Daoy (cell line): ENCODE measurements at places on chromosomes 16 and 17.

GRCh38 chr16:83532634-83533033 is 275.1 kb upstream of the HSBP1 start:
- no peak for DNase-seq

DNA sequence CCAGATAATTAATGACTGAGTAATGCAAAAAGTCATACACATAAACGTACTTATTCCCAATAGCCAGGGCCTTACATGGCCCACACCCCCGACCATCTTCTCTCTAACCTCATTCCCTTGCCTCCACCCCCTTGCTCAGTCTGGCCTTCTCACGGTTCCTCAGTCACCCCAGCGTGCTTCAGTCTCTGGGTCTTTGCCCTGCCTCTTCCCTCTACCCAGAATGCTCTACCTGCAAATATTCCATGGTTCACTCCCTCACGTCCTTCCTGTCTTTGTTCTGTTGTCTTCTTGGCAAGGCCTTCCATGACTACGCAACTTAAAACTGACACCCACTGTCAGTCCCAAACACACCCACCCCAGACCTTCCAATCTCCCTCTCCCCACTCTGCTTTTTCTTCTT is 468.3 kb downstream of the GRIN2A start:
- DNase-seq, result no peak

- DNase-seq, result peak; percentile 78
These were observed 957.6 kb upstream of the SOX9 start for GRCh38 chr17:71163121-71163812.

DNA sequence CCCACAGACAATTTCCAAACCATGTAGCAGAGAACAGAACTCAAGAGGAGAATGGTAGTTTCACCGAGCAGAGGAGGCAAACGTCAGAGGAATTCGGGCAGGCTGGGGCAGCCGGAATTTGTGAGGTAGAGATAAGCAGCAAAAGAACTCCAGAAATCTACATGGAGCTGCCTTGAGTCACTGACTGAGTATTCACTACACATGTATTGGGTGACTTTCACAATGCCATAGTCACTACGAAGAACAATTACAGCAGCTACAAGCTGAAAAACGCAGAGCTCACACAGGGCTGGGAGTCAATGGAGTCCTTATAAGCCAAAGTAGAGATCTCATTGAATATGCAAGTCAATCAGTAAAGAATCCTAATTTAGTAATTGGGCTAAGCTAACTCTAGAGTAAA is 13.4 kb downstream of the CMC2 start:
- peak; percentile 77 for DNase-seq

DNA sequence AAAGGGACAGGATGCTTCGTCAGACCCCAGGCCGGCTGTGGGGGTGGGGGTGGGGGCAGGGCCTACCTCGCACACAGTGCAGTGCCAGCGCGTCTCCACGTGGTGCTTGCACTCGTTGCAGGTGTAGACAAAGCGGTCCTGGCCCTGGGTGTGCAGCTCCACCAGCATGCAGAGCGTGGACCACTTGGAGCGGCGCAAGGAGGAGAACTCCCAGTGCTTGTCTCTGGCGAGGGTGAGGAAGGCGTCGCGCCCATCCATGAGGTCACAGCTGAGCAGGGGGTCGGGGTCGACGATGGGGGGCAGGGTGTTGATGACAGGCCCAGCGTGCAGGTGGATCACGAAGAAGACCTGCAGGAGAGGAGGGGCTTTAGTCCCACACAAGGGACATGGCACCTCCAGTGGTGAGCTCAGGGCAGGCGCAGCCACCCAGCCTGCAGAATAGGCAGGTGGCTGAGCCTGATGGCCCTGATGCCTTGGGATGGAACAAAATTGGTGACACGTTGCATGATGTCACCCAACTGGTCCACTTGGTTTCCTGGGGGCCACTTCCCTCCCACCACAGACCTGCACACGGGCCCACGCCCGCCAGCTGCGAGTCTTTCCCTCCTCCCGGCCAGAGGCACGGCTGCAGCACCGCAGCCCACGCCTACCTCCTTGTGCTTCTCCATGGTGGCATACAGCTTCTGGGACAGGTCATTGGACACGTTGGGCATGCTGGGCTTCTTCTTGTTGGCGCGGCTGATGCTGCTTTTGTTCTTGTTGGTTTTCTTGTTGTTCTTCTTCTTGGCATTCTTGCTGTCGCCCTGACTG is 14.0 kb upstream of the TRAP1 start:
- DNase-seq, result no peak

DNA sequence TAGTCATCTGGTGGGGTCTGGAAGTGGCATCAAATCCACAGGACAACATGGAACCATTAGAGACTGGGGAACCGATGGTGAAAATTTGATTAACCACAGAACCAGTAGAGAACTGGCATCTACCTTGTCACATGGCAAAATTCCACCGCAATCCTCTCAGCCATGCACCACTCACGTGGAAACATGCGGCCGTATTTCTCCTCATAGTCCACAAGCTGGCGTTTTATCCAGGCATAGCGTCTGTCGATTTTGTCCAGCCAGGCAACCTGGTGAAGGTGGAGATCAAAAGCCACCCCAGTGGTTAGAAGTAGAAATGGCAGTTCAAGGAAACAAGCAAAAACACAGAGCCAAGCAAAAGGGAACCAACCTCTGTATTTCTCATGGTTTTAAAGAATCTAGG is 87.6 kb downstream of the VPS53 start:
- DNase-seq, result no peak

GRCh38 chr16:46859719-46860152 is 24.4 kb upstream of the GPT2 start:
- peak; percentile 91 for DNase-seq

DNA sequence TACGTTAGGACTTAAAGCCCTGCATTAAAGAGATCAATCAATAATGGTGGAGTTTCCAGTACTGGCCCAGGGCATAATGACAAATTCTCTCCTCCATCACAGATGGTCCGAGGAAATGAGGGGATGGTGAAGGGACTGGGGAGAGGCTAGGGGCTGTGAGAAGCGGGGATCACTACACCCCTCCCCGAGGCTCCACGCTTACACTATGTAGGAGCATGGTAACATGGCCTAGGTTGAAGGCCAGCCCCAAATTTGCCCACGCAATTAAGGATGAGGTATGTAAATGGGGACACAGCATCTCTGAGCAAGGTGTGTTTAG is 8.0 kb upstream of the AKTIP start:
- no peak for DNase-seq

DNA sequence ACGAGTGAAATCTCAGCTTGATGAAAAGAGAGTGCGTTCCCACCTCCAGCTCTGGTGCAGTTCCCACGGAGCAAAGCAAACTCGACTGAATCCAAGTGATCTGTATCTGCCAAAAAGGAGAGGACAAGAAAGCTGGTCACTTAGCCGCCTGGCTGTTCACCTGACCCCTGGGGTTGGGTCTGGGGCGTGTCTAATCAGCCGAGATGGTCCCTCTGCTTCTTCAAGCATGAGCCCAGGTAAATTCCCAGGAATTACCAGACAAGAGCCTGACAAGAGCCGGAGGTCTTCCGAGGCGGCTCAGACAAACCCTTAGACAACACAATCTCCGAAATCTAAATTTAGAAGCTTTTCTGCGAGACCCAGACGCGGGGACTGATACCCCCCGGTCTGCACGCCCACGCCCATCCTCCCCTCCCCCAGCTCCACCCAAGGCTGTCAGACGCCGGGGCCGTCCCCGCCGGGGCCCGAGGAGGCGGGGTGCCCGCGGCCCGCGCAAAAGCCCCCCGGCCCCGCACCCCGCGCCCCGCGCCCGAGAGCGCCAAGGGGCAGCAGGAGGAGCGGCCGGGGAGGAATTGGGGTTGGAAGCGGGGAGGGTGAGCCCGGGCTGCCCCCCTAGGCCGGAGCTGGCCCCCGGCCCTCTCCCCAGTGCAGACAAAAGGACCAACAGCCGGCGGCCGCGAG is 674 bp downstream of the ZNF821 start:
- DNase-seq, result peak; percentile 12

- DNase-seq, result peak; percentile 91
These were observed at the start of gene NDUFB10 for GRCh38 chr16:1959269-1960039. NDUFB10 (plus strand) TSS chr16:1959538; CDS start chr16:1959625, 87 bp downstream.

- DNase-seq, result no peak
These were observed 238.1 kb downstream of the MAF start for GRCh38 chr16:79362300-79362970.

GRCh38 chr17:59299400-59300092 is 31.9 kb upstream of the YPEL2 start:
- DNase-seq, result no peak
